ENCODE measurements at places on chromosomes 12 and 14.

DNA sequence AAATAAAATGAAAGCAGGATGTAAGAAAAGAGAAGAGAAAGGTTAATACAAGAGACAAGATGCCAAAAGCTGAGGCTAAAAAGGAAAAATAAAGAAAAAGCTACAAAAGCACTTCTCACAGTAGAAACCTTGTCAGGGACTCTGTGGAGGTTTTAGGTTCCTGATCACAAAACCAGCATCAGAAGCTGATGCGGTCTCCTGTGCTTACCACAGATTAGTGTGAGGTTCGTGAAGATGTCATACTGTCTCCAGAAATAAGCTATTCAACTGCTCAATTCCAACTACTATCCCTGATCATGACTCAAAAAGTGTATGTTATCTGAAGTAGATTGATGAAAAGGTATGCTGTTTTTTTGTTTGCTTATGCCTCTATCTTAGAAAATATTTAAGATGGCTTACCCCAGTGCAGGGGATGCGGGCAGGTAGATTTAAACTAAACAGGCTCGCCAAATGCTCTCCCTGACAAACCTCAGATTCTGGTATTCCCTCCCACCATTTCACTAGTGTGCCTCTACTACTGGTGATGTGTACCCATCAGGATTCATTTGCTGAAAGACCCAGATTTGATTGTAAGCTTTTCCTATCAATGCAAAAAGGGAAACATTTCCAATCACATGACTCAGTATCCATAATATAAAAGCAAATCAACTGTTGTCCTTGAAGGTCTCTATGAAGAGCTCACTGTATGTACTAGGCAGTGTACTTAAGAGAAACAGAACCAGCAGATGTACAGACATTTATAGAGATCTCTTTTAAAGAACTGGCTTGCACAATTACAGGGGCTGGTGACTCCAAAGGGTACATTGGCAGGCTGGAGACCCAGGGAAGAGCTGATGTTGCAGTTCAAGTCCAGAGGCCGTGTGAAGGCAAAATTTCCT, 169.5 kb upstream of the FOXN3 start:
- DNase-seq, result no peak

- no peak for DNase-seq
Measured at GRCh38 chr14:69345402-69345801, 52.7 kb downstream of the ERH start.

- no peak for DNase-seq
Measured at GRCh38 chr14:63011623-63012022, 33.6 kb downstream of the KCNH5 start.

DNA sequence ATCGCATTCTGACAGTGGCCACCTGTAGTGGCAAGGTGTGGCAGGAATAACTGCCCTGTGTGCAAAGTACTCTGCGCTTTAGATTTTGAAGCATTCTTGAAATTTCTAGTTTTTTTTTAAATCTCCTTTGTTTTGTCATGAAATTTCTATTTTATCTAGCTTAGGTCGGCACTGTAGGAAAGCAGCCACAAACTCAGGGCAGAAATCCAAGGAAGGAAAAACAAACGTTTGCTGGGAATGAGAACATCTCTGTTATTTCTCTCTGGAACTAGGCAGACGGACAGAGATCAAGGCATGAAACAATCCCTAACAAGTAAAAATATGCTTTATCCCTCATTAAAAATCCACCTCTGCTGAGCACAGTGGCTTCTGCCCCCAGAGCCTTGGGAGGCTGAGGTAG, 1.3 kb upstream of the NR2C1 start:
- no peak for DNase-seq

GRCh38 chr12:22355011-22355580, 20.6 kb upstream of the ST8SIA1 start:
- DNase-seq, result no peak

DNA sequence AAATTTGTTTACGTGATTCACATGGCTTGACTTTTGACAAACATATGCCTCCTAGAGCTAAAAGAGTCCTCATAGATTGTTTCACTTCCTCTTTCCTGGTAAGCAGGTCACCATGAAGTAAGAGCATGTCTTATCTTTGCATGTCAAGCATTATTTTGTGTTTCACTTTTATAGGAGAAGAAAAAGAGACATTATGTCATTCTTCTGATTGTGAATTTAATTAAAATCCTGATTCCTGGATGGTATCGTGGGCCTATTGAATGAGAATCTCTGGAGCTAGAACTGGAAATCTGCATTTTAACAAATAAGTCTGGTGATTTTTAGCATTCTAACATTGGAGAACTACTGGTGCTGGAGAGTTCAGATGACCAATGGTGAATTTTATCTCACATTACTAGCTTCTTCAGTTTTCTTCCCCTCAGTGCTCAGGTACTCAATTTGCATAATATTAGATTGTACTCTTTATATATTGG, 218.6 kb upstream of the ATP2B1 start:
- peak; percentile 86 for DNase-seq

DNA sequence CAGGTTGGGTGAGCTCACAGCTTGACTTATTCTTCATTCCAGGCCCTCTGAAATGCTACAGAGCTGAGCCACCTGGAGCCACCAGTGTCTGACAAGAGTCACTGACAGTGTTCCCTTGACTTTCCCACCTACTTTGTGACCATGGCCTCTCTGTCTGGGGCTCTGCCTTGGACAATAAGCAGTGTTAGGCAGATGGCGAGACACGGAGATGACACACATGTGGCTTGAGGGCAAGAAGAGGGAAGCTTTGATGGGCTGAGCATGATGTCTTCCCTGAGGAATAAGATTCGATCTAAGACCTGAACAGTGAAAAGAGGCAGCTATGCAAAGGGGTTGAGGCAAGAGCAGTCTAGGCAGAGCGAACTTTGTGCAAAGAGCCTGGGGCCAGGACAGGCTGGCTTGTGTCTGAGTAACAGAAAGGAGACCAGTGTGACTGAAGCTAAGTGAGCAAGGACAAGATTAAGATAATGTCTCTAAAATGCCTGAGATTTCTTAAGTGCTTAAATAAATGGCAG, 105.5 kb downstream of the NUAK1 start:
- no peak for DNase-seq

DNA sequence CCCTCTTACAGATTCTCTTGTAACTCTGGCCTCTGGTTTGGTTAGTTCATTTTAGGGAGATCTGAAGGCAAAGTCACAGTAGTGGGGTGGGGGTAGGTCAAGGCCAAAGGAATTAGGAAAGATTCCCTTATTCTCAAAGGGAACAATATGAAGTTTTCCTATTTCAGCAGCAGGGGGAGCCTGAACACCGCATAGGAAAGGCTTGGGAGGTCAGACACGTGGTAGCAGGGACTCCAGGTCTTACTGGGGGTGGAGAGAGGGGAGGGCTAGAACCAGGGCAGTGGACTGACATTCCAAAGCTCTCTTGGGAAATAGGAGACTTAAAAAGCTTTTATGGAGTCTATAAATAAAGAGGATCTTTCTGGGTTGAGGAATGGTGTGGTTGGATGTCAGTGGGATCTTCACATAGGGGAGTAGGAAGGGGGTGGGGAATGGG, 1.3 kb downstream of the ZC3H10 start:
- DNase-seq, result peak; percentile 94

GRCh38 chr12:70607107-70607506, 30.1 kb downstream of the PTPRB start:
- DNase-seq, result no peak

DNA sequence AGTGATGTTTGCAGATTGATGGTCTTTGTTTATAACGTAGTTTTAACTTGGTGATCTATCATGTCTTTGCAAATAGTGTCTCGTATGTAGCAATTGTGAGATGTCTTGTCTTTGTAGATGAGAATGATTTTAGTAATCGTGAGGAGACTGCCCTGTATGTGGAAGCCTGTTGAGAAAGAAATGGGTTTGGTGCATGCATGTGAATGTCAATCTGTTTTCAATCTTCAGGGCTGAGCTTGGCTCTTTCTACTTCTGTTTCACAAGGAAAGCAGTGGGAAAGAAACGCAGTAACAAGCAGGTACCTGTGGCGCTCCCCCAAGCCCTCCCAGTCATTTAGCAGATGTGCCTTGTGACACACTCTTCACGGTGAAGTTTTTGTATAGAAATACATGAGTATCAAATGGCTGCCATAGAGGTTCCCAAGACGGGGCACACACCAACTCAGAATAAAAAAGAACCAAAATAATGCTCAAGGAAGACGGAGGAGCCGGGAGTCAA, 342.8 kb upstream of the DDHD1 start:
- no peak for DNase-seq

DNA sequence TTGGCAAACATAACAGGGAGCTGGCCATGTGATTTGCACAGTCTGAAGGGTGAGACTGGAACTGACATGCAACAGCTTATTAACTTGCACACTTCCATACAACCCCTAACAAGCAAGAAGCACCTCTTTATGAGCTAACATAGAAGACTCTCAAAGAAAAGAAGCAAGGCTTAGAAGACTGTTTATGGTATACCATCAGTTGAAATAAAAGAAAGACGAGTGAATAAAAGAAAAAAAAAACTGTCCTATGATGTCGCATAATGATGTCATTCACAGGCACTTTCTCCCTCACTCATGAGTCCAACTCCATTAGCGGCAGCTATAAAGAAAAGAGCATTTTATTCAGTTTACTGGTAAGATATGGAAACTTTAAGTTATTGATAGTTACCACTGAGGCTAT, 3.3 kb upstream of the MDM1 start:
- DNase-seq, result no peak

DNA sequence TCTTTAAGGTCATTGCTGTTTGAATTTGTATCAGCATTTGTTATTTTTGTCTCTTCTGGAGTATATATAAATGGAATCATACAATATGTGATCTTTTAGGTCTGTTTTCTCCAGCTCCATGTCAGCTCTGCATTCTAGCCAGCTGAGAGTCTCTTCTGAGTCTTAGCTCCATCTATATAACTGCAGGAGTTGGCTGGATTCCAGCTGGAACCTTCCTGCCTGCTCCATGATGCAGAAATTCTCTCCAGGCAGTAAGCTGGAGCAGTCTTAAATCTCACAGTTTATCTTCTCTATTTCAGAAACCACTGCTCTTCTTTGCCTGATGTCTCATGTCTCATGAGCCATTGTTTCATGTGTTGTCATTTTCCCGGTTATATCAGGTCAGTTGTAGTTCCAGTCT, 827.6 kb downstream of the NRXN3 start:
- no peak for DNase-seq

GRCh38 chr14:103444837-103445524, 59.8 kb downstream of the MARK3 start:
- peak; percentile 65 for DNase-seq

GRCh38 chr12:126684703-126685102, 1582.3 kb upstream of the TMEM132C start:
- no peak for DNase-seq

DNA sequence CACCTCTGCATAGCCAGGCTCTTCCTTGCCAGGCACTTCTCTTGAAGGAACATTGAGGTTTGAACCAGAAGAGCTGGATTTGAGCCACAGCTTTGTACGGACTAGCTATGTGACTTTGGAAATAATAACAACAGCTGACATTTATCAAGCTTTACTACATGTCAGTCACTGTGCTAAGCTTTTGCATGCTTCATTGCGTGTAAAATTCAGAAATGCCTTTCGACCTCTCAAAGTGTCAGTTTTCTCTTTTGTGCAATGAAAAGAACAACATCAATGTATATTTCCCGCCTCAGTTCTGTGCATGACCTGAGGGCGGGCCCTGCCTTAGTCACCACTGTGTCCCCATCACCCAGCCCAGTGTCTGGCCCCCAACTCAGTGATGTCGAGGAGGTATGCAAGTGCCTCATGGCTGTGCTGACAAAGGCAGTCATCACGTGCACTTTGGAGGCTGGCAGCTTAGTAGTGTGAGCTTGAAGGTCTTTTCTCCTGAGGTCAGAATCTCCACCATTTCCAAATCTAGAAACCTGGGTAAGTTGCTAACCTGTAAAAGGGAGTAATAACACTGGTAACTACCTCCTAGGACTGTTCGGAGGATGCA, 17.9 kb upstream of the AQP2 start:
- DNase-seq, result no peak
